ENCODE measurements at places on chromosomes 2 and 18. TPM values are rescaled to one million over a fixed set of nuclear protein-coding genes. Genes with fewer than 3 reads are reported as not detected.
A peak's percentile ranks its signal among the peaks of the same experiment; 100 is the strongest.

DNA sequence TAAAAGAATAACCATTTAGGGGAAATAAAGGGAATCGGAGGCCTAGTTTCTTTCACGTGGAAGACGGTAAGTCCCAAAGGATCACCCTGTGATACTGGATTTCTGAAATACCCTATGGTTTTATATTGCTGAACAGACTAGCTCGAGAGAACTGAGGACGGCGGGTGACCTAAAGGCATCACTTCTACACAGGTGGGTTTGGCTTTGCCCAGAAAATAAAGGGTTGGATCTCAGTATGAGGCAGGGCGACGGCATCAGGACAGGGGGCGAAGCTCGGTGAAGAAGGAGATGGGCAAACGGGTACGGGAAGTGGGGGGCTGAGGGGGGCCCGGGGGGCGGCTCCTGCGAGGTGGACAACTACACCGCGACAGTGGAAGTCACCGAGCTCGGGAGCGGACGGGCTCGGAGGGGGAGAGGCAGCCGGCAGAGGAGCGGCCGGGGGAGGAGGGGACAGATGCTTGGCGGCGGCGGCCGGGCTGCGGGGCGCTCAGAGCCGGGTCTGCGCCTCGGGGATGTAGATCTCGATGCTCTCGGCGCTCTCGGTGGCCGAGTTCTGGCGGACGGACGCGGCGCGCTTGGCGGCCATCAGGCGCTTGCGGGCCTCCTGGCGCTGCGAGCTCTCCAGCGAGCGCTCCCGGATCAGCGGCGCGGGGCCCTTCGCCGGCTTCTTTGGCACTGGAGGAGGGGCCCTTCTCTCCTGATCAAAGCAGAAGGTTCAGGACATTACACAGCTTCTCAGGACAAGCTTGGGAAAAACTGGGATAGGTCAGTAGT is 48.9 kb downstream of the TGIF1 start:
- DNase-seq = peak; percentile 64

DNA sequence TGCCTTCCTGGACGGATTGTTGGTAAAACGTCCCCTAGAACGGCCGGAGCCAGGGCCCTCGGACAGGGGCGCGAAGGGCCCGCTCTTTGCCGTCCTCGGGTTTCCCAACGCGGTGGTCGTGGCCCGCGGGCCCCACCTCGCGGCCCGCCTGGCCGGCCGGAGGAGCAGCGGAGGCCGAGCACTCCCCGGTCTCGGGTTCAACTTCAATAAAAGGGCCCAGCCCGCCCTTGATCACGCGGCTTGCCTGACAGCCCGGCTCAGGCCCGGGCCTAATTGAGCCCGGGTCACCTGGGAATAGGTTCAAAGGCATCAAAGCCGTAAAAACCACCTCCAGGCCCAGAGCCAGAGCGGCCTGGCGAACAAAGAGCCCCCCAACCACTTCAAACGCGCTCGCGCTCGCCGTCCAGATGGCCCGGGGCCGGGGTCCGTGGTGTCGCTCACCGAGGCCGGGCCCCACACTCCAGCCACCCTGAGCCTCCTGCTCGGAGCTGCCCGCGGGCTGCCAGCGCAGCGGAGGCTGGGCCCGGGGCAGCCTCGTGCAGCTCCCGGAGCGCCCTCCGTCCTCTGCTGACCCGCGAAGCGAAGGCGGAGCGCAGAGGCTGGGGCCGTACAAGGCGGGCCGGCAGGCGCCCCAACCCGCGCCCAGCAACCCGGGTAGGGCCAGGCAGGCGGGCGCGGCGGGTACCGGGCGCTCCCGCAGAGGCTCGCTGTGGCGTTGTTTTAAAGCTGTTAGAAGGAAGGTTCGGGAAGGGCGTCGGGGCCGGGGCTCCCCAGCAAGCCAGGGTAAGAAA is 1.1 kb upstream of the TWIST2 start:
- peak; percentile 54 for DNase-seq

GRCh38 chr18:55073834-55074233 is 114.6 kb upstream of the CCDC68 start:
- no peak for DNase-seq

DNA sequence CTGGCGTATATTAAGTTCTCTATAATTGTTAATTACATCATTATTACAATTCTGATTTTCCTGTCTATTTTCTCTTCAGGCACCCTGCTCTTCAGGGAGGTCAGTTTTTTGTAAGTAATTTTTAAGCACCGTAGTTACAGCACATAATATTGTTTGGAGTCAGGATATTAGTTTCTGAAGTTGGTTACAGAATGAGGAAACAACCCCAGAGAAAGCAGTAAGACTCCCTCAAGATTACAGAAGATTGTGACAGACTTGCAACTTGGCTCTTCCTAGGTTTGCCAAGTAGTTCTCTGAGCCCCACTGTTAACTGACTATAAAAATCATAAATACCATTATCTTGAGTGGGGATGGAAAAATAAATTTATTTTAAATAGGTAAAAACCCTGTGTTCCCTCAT is 921 bp downstream of the RPE start:
- no peak for DNase-seq

GRCh38 chr2:1685957-1686783 is 58.1 kb downstream of the PXDN start:
- no peak for DNase-seq

- DNase-seq = no peak
These were observed 329.5 kb upstream of the SYT4 start for GRCh38 chr18:43606795-43607194.

DNA sequence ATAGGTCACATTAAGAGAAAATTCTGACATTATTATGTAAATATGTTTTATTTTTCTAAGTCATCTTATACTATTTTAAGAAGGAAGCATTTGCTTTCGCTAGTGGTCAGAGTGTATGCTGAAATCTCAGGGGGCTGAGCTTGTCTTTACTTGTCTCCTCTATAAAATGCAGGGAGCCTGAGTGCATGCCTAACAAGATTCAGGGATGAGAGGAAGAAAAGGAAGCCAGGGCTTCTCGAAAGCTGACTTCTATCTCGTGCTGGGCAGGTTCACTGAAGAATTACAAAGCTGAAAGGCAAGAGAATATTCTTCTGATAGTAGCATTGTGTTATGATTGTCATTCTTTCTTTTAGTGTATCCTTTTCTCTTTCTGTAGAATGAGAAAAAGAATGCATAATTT is 467.4 kb downstream of the SOX11 start:
- peak; percentile 14 for DNase-seq

- DNase-seq = peak; percentile 74
These were observed 64.3 kb upstream of the PSMD14 start for GRCh38 chr2:161243905-161244304.

- DNase-seq = peak; percentile 82
These were observed at the start of gene RNF144A for GRCh38 chr2:6917071-6917760. Gene RNF144A (plus strand): TSS chr2:6917412. CDS start chr2:6996927, 79,515 bp downstream.

- no peak for DNase-seq
These were observed 473.9 kb downstream of the ARHGAP15 start for GRCh38 chr2:143603035-143603655.

DNA sequence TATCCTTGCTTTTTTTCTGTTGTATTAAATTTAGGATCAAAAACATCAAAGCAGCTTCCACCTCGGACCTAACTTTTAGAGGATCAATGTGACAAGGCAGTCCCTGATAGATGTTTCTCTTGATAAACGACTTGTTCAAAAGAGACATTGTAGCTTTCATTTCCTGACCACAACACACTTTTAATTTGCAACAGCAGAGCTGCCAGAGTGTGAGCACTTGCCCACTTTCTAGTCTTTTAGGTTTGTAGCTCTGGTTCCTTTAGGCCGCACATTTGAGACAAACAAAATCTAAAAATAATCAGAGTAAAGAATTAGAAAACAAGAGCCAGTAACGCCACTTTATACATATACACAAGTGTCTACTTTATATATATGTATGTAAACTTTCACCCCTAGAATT is 3.1 kb downstream of the FIGN start:
- no peak for DNase-seq

GRCh38 chr2:25379535-25379934 is 37.8 kb upstream of the DNMT3A start:
- no peak for DNase-seq

- peak; percentile 95 for DNase-seq
These were observed 21.7 kb upstream of the UGP2 start for GRCh38 chr2:63819765-63820717.

DNA sequence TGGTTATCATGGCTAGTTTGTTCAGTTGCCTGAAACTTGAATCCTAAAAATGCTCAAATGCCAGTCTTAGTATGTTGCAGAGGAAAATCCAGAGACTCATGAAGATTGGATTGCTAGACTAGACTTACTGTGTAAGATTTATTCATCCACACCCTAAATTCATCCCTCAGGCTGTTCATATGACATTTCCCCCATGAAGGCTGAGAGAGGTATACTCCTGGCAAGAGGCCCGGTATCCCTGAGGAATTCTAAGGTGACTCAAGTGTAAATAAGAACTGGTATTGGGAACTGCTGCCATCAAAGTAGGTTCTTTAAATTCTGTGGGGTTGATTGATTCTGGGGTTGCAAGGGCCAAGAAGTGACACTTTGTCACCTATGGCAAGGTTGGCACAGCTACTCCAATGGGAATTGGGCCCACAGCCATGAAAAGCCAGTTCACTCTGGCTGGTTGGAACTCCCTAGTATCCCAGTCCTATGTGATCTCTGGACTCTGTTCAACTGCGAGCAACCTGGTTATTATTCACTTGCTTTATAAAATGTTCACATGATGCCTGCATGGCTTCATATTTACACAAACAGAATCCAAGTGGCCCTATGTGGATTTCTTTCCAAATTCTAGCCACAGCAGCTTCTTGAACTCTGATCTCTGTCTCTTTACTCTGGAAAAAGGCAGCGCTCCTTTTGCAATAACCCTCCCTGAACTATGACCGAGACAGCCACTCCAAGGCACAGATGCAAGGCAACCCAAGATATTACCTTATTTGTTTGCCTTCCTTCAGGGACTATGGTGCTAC is 429.1 kb downstream of the CBLN2 start:
- no peak for DNase-seq

DNA sequence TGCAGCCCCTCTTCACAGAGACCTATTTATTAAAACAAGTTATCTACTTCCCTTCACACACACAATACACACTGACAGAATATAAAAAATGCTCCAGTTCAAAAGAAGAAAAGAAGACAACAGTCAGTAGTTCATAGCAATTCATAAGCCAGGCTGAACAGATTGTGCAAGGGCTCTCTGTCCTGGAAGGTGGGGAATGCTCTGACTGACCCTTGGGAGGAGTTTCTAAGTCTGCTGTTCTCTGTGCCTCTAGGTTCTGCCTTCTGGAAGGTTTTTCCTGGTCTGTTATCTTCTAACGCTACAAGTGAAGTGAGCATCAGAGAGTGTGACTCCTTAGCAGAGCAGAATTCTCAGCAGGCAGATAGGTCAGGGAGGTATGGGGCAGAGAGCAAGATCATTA is 35.7 kb downstream of the SP3 start:
- no peak for DNase-seq

- no peak for DNase-seq
These were observed 89.1 kb upstream of the NEDD4L start for GRCh38 chr18:57954935-57955334.

GRCh38 chr2:79000008-79000576 is 25.4 kb upstream of the REG3G start:
- no peak for DNase-seq

- no peak for DNase-seq
These were observed 116.5 kb downstream of the FAM168B start for GRCh38 chr2:130976591-130977237.

GRCh38 chr18:2444201-2444875 is 127.0 kb downstream of the METTL4 start:
- no peak for DNase-seq

- DNase-seq = no peak
These were observed 9.5 kb upstream of the INSIG2 start for GRCh38 chr2:118078734-118079133.

GRCh38 chr2:101300836-101301235 is 7.7 kb downstream of the RNF149 start:
- no peak for DNase-seq

GRCh38 chr2:105032476-105032875 is 5.4 kb upstream of the MRPS9 start:
- no peak for DNase-seq

- DNase-seq = no peak
These were observed 62.6 kb downstream of the ARHGEF4 start for GRCh38 chr2:130899306-130899705.

- DNase-seq = no peak
These were observed 80.0 kb downstream of the INPP5D start for GRCh38 chr2:233140077-233140585.

DNA sequence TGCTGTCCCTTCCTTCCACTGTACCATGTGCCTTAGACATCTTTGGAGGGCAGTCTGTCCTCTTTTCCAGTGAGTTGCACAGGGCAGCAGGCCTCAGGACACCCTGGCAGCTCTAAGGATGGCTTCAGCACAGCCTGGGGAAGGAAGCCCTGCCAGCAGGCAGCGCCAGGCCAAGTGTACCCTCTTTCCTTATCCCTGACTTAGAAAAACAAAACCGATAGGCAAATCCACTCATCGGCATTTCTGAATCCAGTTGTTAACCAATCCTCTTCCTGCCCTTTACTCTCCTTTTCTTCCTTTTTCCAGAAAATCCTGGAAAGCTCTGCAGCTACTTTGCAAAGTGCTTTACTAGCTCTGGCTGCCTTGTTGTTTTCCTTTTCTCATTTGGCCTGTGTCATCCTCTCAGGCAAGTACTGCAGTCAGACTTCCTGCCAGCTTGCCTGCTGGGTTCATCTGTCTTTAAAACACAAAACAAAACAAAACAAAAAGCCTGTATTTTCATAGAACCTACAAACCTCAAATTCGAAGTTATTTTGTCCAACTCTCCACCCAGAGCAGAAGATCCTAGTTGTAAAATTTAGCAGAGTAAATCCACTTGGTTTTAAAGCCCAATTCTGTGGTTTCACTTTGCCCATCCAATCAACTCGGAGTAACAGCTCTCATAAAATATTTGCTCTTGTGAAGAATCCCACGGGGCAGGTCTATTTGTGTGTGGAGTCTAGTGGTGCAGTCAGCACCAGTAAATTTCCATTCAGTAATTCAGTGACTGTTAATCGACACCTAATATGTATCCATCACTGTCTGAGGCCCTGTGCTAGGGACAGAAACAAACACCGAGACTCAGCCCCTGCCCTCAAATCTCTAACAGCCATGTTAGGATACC is 45.2 kb downstream of the PCBP1 start:
- peak; percentile 96 for DNase-seq

GRCh38 chr2:150872756-150873395 is 385.4 kb upstream of the RND3 start:
- no peak for DNase-seq

DNA sequence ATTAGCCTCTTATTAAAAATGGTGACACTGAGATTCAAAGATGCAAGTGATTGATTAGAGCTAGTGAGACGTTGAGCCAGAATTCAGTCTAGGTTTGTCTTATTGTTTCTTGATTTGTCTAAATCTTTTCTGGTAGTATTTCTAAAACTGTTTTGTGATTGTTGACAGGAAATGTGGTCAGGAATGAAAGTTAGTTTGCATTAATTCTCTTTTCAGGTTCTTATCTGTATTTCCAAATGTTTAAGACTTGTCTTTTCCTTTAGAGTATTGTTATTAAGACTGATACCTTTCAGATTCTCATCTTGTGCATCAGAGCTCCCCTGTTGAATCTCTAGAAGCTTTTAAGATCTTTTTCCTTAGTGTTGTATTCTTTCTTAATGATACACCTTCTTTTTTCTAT is 89.3 kb downstream of the MBD5 start:
- no peak for DNase-seq

- no peak for DNase-seq
These were observed 81.0 kb downstream of the APLF start for GRCh38 chr2:68548396-68548795.

The LOXL3 gene
- 6.1 TPM for total RNA-seq

The SLC30A3 gene
- 0.18 TPM for total RNA-seq

The CD207 gene
- total RNA-seq = 0.13 TPM

The DOK6 gene
- 4.9 TPM for total RNA-seq

The FOXI3 gene
- total RNA-seq = not detected

The CCDC150 gene
- 4.6 TPM for total RNA-seq

The DYSF gene
- 51.6 TPM for total RNA-seq

The CLEC4F gene
- 0.09 TPM for total RNA-seq

The VAMP5 gene
- total RNA-seq = 18.0 TPM

The CNGA3 gene
- total RNA-seq = 0.40 TPM

The UGT1A10 gene
- not detected for total RNA-seq
